Stimulated activated CD4-positive, alpha-beta T cell treated with anti-CD3 and anti-CD28 coated beads, Interleukin-2, amount 100 ng/mL, for 48 hours (primary cell): ENCODE measurements at places on chromosomes 3 and 15.

DNA sequence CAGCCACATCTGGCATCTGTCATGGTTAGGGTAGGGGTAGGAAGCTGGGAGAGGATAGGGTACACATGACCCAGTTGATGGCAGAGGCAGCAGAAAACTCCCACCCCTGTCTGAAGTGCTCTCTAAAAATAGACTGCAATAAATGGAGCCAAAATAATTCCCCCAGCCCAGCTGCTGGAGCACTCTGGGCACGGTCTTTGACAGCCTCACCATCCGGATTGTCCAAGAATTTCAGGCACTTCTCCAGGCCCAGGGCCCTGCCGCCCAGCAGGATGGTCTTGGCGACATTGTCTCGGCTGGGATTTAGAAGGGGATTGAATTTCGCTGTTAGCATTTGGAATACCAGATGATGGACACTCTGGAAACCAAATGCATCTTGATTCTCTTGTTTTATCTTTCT, 103.7 kb downstream of the IQSEC1 start:
- DNase-seq, result no peak

- no peak for DNase-seq
Measured at GRCh38 chr15:79035111-79035601, 55.4 kb downstream of the RASGRF1 start.

GRCh38 chr3:16978234-16978920, 93.6 kb downstream of the PLCL2 start:
- DNase-seq, result no peak

GRCh38 chr3:172836390-172836997, 86.0 kb downstream of the ECT2 start:
- peak; percentile 9 for DNase-seq

DNA sequence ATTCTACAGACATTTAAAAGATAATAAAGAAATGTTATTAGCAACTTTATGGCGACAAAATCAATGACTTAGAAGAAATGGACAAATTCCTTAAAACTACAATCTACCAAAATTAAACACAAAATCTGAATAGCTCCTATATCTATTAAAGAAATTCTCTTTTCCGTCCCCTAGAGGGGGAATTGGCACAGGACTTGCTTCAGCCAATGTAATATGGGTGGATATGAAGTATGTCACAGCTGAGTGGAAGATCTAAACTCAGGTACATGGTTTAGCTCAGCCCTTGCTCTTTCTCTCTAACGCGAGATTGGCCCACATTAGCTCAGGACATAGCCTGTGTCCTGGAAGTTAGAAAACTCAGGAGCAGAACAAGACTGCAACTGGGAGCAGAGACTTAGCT, 79.3 kb downstream of the DNAH12 start:
- DNase-seq, result no peak

DNA sequence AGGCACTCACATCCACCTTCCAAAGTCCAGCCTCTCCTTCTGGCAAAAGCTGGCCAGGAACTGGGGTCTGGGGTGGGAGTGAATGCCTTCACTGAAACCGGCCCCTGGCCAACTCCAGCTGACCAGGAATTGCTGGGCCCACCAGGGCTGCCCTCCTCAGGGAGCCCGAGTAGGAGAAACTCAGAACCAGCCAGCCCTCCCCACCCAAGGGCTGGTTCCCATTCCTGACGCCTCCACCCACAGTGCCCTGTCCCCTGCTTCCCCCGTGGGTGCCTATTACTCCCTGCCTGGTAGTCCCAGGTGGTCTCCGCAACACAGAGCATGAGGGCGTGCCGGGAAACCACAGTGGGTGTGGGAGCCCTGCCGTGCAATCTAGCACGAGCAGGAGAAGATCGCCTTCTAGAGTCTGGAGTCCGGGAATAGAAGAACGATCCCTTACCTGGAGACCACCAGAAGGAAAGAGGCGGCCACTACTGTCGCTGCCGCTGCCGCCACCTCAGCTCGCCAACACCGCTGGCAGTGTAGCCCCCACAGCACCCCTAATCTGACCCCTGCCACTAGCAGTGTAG, 178.8 kb downstream of the POTEB3 start:
- DNase-seq, result no peak
